Thoracic aorta (tissue), 2 donors: ENCODE measurements at places on chromosomes 5 and 9. TPM values are rescaled to one million over a fixed set of nuclear protein-coding genes. Genes with fewer than 3 reads are reported as not detected.

The SPINK1 gene
- total RNA-seq = not detected

The PAM gene
- total RNA-seq = 806 TPM

The ALDH7A1 gene
- total RNA-seq = 17.6 TPM

The CAMK4 gene
- total RNA-seq = 3.8 TPM

The RPS14 gene
- total RNA-seq = 1,311 TPM
